ENCODE measurements at places on chromosomes 12 and 14.

- peak; percentile 71 for DNase-seq
Observed at GRCh38 chr12:51591016-51591901, at the start of gene SCN8A. SCN8A (plus strand) TSS chr12:51591233; CDS start chr12:51662818, 71,585 bp downstream.

- no peak for DNase-seq
Observed at GRCh38 chr12:20474016-20474415, 105.7 kb downstream of the PDE3A start.

- DNase-seq = no peak
Observed at GRCh38 chr12:14396071-14396470, 30.6 kb downstream of the ATF7IP start.

- DNase-seq = no peak
Observed at GRCh38 chr12:80714055-80714454, 2.7 kb upstream of the MYF5 start.

- no peak for DNase-seq
Observed at GRCh38 chr12:70549340-70550179, 87.7 kb downstream of the PTPRB start.

DNA sequence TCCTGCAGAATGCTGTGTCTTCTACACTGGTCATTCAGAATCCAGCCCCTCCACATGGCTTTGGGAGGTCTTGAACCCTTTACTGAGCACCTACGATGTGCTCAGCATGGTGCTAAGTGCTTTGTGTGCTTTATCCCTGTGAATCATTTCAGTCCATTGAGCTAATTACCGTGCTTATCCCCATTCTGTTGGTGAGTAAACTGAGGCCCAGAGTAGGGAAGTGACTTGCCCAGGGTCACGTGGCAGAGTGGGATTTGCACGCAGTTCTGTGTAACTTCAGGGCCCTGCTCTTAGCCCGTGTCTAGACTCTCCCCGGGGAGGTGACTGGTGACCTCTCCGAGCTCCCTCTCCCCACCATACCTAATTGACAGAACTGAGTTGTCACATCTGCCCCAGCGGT, 27.4 kb downstream of the MVK start:
- no peak for DNase-seq

- DNase-seq = no peak
Observed at GRCh38 chr14:82070753-82071152, 537.1 kb upstream of the SEL1L start.

GRCh38 chr12:42140901-42141300, 3.8 kb downstream of the GXYLT1 start:
- DNase-seq = no peak

GRCh38 chr12:104275689-104276088, 27.9 kb upstream of the EID3 start:
- DNase-seq = no peak

- DNase-seq = no peak
Observed at GRCh38 chr14:88616697-88617096, 53.9 kb downstream of the ZC3H14 start.

GRCh38 chr12:50690925-50691324, 73.0 kb upstream of the ATF1 start:
- DNase-seq = no peak

- no peak for DNase-seq
Observed at GRCh38 chr12:18071336-18071735, 18.7 kb downstream of the RERGL start.

GRCh38 chr12:68106160-68106559, 53.4 kb downstream of the IFNG start:
- DNase-seq = no peak

GRCh38 chr12:70154087-70154638, 89.1 kb upstream of the CNOT2 start:
- DNase-seq = no peak

- DNase-seq = no peak
Observed at GRCh38 chr14:75827331-75827730, 154.5 kb downstream of the TGFB3 start.

- DNase-seq = no peak
Observed at GRCh38 chr12:106551410-106551809, 31.4 kb upstream of the RFX4 start.

DNA sequence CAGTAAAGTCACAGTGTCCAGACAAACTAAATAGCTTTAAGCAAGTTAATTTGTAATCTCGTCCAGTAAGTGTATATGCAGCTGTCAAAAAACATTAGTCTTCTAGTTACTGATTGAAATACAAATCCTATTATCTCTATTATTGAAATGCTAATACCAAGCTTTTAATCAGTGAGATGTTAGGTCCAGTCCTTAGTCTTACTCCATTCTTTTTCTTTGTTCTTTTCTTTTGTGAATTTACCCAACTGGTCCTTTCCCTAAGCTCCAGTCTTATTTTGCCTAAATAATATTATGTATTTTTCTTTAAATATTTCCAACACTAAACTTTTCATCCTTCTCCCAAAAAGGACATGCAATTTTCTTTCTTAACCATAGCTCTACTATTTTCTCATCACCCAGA, 57.2 kb downstream of the TSPAN19 start:
- no peak for DNase-seq

DNA sequence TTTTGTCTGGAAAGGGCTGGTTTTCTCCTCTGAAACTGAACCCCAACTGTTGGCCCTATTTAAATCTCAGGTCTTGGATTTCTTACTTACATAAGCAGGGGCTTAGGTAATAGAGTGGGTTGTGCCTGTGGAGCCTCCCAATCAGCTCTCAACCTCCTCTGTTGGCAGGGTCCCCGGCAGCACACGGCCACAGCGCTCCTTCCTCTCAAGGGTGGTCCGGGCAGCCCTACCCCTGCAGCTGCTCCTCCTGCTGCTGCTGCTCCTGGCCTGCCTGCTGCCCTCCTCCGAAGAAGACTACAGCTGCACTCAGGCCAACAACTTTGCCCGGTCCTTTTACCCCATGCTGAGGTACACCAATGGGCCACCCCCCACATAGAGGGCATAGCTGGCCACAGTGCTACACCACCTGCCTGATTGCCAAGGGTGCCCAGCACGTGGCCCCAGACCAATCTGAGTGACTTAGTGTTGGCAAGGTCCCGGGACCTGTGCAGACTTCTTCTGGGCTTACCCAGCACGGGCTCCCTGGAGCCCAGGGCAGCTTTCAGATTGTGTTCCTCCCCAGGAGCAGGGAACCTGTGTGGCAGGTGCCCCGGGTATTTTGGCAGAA, 68.9 kb downstream of the ESR2 start:
- DNase-seq = no peak

DNA sequence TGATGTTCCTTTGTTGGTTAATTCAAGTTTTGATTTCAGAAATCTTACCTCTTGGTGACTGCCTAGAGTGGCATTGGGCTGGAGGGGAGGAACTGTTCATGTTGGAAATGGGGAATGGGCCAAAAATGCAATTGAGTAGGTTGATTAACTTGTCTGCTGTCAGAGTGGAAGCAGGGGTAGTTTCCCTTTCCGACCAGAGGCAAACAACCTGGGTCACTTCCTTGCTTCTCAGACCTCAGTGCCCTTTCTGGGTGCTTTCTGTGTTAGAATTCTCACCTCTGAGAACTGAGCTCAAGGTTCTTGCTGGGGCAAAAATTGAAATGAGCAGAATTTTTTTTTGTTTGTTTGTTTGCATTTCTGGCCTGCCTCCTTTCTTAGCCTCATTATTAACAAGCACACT, 2.3 kb upstream of the M6PR start:
- DNase-seq = peak; percentile 32

DNA sequence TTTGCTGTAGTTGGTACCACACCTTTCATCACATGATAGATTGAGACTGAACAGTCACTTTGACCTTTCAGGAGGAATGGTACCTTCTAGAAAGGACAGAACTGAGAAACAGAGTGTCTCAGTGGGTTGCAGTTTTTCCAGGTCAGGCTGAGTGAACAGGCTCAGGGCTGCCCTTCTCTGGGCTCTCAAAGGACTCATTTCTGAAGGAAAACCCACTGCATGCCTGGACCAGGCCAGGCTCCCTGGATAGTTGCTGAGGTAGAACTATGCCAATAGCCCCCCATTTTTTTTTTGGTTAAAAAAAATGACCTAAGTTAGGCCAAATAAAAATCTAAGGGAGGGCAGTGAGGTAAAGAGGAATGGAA, 148.1 kb upstream of the EGLN3 start:
- no peak for DNase-seq

- no peak for DNase-seq
Observed at GRCh38 chr14:63276016-63276415, 42.7 kb downstream of the GPHB5 start.

DNA sequence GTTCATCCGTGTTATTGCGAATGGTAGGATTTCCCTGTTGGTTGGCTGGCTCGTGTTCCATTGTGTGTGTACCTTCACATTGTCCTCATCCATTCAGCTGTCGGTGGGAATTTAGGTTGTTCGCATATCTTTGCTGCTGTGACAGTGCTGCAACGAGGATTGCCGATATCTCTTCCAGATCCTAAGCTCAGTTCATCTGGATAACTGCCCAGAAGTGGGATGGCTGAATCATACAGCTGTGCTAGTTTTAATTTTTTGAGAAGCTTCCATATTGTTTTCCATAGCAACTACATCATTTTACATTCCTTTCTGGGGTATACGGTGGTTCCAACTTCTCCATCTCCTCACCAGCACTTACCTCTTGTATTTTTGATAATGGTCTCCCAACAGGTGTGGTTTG, 292.8 kb upstream of the SFSWAP start:
- DNase-seq = no peak

GRCh38 chr14:92121207-92121669, 268 bp downstream of the NDUFB1 start:
- no peak for DNase-seq

DNA sequence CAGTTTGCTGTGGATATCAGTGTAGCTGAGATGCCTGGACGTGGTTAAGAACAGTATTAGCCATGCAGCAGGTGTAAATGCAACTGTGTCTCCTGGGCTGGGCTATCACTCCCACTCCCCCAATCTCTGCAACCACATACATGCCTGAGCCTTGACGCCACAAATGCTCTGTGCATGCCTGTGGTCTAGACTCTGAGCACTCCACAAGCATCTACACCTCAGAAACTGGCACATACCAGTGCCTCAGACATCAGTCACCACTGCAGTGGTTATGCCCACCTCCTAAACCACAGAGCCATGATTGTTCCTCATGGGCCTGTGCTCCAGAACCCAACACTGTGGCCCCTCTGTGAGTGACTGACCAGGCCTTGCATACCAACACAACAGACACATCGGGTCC, 226.8 kb upstream of the ALG10 start:
- DNase-seq = no peak

DNA sequence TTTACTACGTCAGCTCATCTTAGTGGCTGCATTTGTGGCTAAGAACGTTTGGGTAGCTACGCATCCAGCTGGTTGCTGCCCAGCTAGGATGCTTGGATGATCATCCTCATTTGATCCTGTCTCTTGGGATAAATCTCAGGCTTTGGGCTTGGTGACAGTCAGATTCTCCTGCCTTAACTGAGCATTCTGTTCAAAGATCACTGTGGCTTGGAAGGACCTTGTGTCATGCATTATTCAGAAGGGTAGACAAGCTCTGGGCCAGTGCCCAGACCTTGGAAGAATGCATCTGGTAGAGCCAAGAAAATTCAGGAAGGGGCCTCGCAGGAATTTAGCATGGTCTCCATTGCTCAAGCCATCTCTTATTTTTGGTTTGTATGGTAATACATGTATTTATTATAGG, 188.4 kb downstream of the NRXN3 start:
- DNase-seq = no peak

- DNase-seq = no peak
Observed at GRCh38 chr14:95922080-95922479, 45.4 kb downstream of the TUNAR start.

DNA sequence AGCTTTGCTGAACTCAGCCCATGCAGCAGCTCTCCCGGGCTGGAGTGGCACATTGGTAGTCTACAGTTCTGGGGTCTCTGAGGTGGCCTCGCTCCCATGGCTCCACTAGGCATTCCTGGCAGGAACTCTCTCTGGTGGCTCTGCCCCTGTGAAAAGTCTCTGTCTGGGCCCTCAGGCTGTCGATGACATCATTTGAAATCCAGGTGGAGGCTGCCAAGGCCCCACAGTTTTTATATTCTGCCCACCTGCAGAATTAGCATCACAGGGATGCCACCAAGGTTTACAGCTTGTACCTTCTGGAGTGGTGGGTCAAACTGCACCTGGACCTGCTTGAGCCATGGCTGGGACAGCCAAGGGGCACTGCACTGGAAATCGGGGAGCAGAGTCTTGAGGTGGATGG, 31.6 kb downstream of the KRT80 start:
- DNase-seq = no peak

- no peak for DNase-seq
Observed at GRCh38 chr14:89697281-89698060, 257.1 kb downstream of the EFCAB11 start.

GRCh38 chr12:71955970-71956369, 17.3 kb downstream of the TPH2 start:
- no peak for DNase-seq

GRCh38 chr14:80567905-80568536, 356.7 kb upstream of the DIO2 start:
- peak; percentile 6 for DNase-seq

DNA sequence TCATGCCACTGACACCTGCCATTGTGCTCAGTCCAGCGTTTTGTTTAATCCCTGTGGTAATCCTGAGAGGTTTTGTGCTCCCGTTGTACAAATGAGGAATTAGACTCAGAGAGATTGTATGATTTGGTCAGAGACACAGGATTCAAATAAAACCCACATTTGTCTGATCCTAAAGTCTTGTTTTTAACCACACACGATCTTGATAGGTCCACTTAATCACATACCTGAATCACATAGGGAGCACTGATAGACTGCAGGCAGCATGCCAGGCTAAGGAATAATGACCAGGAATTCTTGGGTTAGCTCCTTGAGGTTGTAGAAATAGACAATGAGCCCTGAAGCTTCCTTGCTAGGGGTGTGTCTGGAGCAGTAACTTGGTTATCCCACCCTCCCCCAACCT, 202.6 kb upstream of the RGS6 start:
- DNase-seq = no peak

- DNase-seq = no peak
Observed at GRCh38 chr12:21248679-21249078, 86.0 kb downstream of the SLCO1A2 start.

- DNase-seq = no peak
Observed at GRCh38 chr12:51841727-51842126, 6.8 kb downstream of the FIGNL2 start.

DNA sequence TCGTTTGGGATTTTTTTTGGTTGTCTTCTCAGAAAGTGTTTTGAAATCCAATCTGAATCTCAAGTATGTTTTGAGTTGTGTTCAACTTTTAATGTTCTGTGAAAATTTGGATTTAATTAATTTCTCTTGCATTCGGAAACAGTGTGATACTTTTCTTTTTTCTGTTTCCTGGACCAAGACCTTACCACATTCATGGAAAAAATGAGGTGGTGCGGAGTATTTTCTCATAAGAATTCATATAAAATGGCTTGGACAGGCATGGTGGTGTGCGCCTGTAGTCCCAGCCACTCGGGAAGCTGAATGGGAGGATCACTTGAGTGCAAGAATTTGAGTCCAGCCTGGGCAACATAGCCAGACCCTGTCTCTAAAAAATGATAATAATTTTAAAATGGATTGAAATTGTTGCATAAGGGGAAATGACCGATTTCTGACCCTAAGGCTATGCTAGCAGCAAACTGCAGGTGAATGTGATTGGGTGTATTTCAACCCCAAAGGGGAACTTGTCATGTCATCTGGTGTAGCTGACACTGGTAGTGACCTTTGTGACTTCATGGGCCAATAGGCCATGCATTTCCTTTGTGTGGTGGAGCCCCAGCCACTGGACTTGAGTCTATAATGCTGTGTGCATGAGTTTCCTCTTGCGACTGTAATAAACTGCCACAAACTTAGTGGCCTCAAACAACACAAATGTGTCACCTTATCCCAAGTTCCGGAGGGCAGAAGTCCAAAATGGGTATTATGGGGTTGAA, 123.5 kb upstream of the RFLNA start:
- no peak for DNase-seq

GRCh38 chr14:100448376-100448775, 125.2 kb downstream of the SLC25A47 start:
- DNase-seq = no peak
